ENCODE measurements at places on chromosomes 7 and 10.
A peak's percentile ranks its signal among the peaks of the same experiment; 100 is the strongest.

DNA sequence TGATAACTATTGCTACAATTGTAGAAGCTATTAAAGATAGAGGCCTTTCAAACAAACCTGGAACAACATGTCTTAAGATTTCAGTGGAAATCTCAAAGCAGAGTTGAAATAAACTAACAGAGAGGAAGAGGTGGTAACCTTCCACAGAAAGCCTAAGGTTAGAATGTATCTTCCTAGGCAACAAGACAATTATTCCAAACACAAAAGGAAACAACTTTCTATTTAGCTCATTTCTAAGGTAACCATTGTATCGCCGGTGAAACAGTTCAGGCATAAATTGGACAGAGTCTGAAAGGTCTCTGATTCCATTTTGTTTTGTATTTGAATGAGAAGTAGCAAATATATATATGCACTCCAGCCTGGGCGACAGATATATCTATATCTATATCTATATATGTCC lies 30.7 kb upstream of the HYCC1 start:
- DNase-seq, result no peak

- DNase-seq, result no peak
Measured at GRCh38 chr7:6096581-6096980, 65.4 kb downstream of the ANKRD61 start.

- no peak for DNase-seq
Measured at GRCh38 chr7:31512166-31512565, 1.7 kb upstream of the ITPRID1 start.

DNA sequence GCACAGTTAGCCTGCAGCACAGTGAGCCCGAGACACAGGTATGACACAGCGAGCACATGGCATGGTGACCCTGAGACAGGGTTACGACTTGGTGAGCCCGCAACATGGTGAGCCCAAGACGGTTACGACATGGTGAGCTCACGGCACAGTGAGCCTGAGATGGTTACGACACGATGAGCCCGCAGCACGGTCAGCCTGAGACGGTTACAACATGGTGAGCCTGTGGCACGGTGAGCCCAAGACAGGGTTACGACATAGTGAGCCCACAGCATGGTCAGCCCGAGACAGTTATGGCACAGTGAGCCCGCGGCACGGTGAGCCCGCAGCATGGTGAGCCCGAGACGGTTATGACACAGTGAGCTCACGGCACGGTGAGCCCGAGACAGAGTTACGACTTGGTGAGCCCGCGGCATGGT lies 156.1 kb downstream of the MAD1L1 start:
- DNase-seq, result no peak

GRCh38 chr7:155763122-155763521 lies 49.1 kb downstream of the SHH start:
- DNase-seq, result no peak

DNA sequence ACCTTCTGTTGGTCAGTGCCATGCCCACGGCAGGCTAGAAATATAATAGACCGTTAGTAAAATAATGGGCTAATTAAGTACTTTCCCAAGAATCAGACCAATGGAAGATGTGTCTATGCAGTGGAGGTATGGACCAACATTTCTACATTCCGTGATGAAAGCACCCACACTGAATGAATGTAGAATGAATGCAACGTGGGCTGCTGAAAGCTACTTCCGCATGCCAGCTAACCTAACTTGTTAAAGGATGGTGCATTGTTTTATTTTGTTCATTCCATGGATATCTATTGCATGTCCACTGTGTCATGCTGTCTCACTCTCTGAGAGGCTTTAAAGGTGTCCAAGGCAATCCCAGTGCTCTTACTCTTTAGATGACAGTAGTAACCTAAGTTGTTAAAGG lies 112.9 kb upstream of the CAV2 start:
- no peak for DNase-seq

DNA sequence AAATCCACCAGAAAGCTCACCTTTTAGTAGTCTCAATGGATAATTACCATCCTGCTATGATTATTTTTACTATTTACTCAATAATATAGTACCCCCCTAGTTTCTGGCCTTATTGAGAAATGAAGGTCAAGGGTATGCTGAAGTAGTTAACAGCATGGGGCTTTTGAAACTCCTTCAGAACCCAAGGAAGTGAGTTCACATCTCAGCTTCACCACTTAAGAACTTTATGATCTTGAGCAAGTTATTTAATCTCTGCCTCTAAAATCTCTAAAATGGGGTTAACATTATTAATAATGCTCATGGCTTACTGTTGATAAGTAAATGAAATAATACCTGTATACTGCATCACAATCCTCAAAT lies 5.8 kb downstream of the MTPN start:
- DNase-seq, result no peak

GRCh38 chr10:18099415-18099814 lies 40.8 kb upstream of the CACNB2 start:
- no peak for DNase-seq

DNA sequence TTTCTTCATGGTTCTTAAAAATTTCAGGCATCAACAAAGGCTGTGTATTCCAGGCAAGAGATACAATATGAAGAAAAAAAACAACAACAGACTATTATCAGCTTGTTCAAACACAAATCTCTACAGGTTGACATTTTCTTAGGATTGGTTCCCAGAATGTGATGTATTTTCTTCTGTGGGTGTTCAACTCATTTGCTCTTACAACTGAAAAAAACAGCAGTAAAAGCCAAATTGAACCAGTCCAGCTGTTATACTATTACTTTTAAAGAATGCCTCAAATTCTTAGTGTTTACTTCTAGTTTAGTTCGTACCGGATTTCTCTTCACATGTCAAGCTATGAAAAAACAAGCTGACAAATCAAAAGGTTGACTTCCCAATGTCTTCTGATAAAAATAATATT lies 60.7 kb downstream of the CNTNAP2 start:
- DNase-seq, result no peak

- no peak for DNase-seq
Measured at GRCh38 chr10:7445474-7446185, 34.8 kb upstream of the SFMBT2 start.

DNA sequence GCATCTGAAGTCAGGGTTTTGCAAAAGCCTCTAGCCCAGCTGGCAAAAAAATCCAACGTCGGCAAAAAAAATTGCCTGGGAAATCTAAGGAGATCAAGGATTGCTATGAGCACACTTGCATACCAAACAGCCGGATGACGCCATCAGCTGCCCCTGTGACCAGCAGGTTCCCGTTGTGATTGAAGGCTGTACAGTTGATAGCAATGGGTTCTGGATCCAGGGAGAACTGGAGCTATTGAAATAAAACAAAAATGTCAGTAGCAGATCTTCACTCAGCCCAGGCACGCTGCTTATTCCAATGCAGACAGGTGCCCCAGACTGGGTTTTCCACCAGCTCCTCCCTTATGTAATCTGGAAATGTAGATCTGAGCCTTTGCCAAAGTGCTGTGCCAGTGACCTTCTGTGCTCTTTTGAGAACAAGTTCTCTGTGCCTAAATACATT lies 18.7 kb upstream of the CYREN start:
- no peak for DNase-seq

DNA sequence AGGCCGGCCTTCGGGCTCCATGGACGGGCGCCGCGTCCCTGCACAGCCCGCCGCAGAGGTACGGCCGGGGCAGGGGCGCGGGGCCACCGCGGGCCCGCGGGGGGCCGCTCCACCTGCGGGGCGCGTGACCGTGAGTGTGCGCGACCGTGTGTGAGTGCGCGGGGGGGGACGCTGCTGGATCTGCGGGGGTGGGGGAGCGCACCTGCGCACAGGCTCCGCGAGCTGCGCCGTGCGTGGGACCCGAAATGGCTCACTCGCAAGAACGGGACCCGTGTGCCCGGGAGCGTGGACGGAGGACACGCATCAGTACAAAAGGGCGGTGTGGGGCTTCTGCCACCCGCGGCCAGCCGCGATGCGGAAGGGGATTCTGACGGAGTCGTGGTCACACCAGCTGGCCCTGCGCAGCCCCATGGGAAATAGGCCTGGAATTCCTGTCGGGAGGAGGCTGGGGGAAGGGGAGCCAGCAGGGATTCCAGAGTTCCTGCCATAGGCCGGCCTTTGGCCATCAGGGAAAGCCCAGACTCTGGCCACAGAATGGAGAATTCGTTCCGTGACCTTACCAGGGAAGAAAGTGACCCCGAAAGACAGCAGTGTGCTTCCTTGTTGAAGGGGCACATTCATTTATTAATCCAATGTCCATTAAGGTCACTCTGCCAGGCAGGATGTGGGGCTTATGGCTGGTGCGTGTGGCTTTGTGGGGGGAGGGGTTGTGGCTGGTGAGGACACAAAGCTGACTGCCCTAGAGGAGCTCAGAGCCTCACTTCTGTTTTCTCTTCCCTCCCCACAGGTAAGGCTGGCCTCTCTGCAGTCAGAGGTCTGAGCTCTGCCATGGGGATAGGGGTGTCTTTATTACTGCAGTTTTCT lies 494 bp downstream of the REPIN1 start:
- no peak for DNase-seq

GRCh38 chr7:100865938-100866728 lies 1.1 kb upstream of the TRIP6 start:
- no peak for DNase-seq

GRCh38 chr7:73565675-73566340 lies 8.3 kb upstream of the BCL7B start:
- no peak for DNase-seq

- DNase-seq, result no peak
Measured at GRCh38 chr10:37687581-37687980, 169.8 kb downstream of the ZNF248 start.

DNA sequence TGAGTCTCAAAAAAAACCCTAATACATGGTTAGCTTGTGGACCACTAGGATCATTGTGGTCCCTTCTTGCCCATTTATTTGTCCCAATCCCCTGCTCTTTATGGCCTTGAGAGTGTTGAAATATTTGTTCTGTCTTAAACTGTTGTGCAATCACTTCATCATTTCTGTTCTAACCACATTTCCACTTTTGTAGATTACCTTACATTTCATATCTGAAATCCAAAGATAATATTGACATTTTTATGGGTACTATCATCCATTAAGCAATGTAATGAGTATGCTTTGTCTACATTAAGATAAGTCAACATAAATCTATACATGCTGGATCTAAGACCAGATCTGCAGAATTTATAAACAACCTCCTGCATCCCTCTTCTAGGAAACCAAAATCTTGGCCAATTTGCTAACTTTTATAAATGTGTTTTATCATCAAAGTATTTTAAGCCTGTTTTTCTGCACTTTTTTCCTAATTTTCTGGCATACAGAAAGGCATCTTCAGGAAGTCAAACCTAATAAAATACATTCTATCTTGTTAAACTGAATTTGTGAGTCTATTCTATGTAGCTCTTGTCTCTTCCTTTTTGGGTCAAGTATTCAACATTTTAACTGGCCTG lies 359.4 kb upstream of the CELF2 start:
- DNase-seq, result no peak

DNA sequence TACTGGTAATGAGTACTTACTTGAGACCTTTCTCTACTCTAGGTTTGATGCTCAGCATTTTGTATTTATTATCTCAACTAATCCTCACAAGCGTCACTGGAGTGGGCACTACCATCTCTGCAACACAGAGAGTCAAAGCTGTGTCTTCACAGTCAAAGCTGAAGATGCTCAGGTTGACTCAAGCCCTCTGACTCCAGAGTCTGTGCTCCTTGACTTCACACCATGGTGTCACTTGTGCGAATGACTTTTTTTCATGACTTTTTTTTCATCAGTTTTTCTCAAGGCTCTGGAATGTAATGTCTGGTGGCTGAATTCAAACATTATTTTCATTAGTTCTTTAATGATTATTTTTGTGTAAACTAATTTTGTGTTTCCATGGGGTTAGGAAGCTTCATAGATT lies 30.4 kb upstream of the TARP start:
- DNase-seq, result no peak

- DNase-seq, result no peak
Measured at GRCh38 chr10:129941199-129942018, 22.7 kb downstream of the EBF3 start.

DNA sequence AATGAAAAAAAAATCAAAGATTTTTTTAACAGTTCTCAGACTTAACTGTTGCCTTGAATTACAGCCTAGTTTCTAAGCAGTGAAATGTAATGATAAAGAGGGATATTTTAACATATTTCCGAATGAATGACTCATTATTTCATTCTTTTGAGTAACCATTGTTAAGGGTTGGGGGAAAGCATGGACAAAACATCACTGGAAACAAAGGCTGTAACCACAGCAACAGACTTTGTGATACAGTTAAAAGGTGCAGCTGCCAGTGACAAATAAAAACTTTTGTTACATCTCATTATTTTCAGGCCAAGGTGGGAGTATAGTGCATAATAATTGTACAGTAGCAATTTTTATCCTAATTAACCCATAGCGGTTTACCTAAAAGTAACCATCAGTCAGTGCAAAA lies 172.6 kb downstream of the LRRTM3 start:
- DNase-seq, result no peak

DNA sequence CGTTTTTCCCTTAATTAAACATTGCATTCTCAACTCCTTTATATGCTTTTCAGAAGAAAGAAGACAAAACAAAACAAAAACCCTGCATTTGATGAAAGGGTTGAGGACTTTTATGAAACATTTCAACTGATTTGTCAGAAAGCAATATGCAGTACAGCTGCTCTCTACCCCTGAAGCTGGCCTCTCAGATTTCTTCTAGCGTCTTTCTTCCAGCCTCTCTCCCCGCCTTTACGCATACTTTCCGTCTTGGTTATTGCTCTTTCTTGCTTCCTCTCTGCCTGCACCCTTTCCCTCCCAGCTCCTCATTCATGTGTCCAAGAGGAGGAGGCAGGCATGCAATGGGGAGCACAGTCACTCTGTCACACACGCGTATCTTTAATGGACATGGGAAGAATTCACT lies 91.0 kb upstream of the COL1A2 start:
- DNase-seq, result peak; percentile 45

- peak; percentile 46 for DNase-seq
Measured at GRCh38 chr7:32616625-32617024, 121.3 kb downstream of the AVL9 start.

DNA sequence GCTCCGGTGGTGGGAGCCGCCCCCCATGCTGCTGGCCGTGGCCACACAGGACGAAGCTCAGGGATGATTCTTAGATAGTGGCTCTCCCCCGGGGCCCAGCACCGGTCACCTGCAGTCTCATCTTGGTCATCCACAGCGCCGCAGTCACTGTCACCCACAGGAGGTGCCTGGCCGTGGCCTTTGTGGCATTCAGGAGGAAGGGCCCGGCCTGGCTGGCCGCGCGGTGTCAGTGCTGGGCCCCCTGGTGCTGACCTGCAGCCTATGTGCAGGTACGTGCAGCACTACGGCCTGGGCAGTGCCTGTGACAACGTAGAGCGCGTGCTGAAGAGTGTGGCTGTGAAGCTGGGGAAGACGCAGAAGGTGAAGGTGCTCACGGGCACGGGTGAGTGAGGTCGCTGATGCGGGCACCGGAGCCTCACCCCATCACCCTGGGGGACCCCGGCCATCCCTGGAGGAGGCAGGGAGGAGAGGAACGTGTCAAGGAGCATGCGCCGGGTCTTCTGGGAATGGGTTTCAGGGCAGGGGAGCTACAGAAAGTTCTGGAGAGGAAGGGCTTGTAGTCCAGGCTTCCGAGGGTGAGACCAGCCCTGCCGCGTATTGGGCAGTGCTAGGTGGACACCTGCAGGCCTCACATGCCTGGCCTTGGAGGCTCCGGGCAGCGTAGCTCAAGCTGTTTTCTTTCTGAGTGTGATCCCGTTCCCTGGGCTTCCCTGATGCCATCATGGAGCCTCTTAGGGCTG lies 5.0 kb downstream of the SPRN start:
- no peak for DNase-seq

- no peak for DNase-seq
Measured at GRCh38 chr10:4868357-4868657, 42.3 kb downstream of the AKR1E2 start.
